ENCODE measurements at places on chromosomes 12 and 14. TPM values are rescaled to one million over a fixed set of nuclear protein-coding genes. Genes with fewer than 3 reads are reported as not detected.

GRCh38 chr14:100140452-100141078 is 18.9 kb downstream of the DEGS2 start:
- H3K27me3 ChIP-seq = no peaks in the 10 kb centered on the region
- H3K27ac ChIP-seq = no peak overlapping the region
- no peaks in the 10 kb centered on the region for H3K36me3 ChIP-seq
- no peak overlapping the region for H3K4me3 ChIP-seq

NR4A1 gene
- total RNA-seq = 35.3 TPM

DNA sequence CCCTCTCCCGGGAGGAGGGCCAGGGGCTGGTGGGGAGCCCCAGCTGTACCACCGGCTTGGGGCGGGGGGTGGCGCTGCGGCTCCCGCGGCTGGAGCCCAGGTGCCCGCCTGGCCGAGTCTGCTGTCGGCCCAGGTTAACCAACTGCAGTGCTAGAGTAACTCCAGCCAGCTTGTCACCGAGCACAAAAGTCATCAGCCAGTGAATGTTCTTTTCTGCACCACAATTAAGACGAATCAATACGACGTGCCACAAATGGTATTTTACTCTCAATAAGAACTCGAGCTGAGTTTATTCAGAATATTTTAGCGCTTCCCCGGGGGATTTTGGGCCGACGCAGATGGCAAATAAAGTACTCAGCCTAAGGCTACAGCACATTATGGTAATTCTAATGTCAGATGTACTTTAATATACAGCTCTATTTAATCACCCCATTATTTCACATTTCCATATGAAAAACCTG is 83.2 kb downstream of the BCL11B start:
- DNase-seq = no peak
- H3K4me3 ChIP-seq = no peak overlapping the region
- no peaks in the 10 kb centered on the region for H3K36me3 ChIP-seq
- no peaks in the 10 kb centered on the region for H3K27me3 ChIP-seq
- H3K4me1 ChIP-seq = no peaks in the 10 kb centered on the region
- no peak overlapping the region for H3K27ac ChIP-seq

DNA sequence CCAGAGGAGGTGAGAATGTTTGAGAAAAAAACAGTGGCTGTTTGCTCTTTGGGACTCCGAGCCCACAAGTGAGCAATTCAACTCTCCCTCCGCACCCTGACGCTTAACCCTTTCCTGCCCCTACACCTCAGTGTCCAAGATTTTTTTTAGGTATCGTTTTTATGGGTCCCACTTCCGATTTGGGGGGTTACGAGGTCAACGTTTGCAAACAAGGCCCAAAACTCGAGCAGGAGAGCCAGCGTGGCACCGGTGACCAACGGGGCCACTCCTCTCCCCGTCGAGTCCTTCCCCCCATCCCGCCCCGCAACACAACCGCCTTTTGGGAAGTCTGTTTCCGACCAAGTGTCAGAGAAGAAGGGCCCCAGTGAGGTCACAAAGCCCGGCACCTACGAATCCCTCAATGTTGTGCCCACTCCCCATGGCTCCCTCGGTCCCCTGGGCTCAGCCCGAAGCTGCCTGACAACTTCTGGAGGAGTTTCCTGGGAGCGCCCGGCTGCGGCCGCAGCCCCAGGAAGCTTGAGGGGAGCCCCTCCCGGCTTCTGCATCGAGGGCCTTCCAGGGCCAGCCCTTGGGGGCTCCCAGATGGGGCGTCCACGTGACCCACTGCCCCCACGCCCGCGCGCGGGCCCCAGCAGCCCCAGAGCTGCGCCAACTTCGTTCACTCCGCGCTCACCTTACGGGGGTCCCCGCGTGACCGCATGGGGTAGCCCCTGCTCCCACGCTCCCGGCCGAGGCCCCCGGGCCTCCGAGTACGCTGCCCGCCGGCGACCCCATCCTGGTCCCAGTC is 1.2 kb downstream of the CDK2AP1 start:
- H3K27ac ChIP-seq = peak overlapping the region; percentile 92
- H3K4me3 ChIP-seq = peak overlapping the region; percentile 72
- H3K27me3 ChIP-seq = no peaks in the 10 kb centered on the region
- H3K4me1 ChIP-seq = peaks cover 19% of the 10 kb centered on the region

MYF6 gene
- total RNA-seq = not detected

GRCh38 chr12:80317307-80317706 is 126.7 kb upstream of the PTPRQ start:
- H3K4me1 ChIP-seq = peaks cover 4% of the 10 kb centered on the region
- H3K27ac ChIP-seq = no peak overlapping the region
- DNase-seq = no peak
- H3K4me3 ChIP-seq = no peak overlapping the region
- H3K27me3 ChIP-seq = no peaks in the 10 kb centered on the region

GRCh38 chr14:37089410-37089809 is 83.0 kb downstream of the SLC25A21 start:
- H3K36me3 ChIP-seq = no peaks in the 10 kb centered on the region
- H3K27me3 ChIP-seq = no peaks in the 10 kb centered on the region
- H3K4me3 ChIP-seq = no peak overlapping the region
- DNase-seq = no peak
- H3K27ac ChIP-seq = no peak overlapping the region

CLEC2D gene
- 1.9 TPM for total RNA-seq

GRCh38 chr12:59500335-59500734 is 95.5 kb upstream of the SLC16A7 start:
- DNase-seq = no peak
- H3K36me3 ChIP-seq = no peaks in the 10 kb centered on the region
- no peak overlapping the region for H3K27ac ChIP-seq

GRCh38 chr14:49461529-49462401 is 124.4 kb downstream of the RPS29 start:
- H3K36me3 ChIP-seq = no peaks in the 10 kb centered on the region
- DNase-seq = peak; percentile 78
- no peak overlapping the region for H3K4me3 ChIP-seq
- no peaks in the 10 kb centered on the region for H3K4me1 ChIP-seq
- no peak overlapping the region for H3K27ac ChIP-seq

DNA sequence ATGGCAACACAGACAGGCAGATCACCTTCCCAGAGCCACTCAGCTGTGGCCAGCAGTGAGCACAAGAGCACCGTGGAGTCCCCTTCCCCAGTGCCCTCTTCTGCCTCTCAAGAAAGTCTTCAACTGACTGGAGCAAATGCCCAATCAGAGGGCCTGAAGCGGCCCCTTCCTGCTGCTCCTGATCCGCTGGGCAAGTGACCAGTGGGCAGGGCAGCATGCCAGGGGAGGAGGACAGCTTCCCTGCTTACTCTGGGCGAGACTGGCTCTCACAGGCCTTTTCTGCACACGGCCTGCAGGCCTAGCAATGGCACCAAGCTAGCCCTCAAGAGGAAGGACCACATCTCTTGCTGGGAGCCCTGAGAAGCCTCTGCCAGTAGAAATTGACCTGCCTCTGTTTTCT is 890 bp downstream of the KRT71 start:
- H3K4me3 ChIP-seq = no peak overlapping the region
- peaks cover 5% of the 10 kb centered on the region for H3K4me1 ChIP-seq
- H3K27ac ChIP-seq = no peak overlapping the region
- DNase-seq = no peak
- H3K36me3 ChIP-seq = no peaks in the 10 kb centered on the region
- H3K27me3 ChIP-seq = no peaks in the 10 kb centered on the region

DNA sequence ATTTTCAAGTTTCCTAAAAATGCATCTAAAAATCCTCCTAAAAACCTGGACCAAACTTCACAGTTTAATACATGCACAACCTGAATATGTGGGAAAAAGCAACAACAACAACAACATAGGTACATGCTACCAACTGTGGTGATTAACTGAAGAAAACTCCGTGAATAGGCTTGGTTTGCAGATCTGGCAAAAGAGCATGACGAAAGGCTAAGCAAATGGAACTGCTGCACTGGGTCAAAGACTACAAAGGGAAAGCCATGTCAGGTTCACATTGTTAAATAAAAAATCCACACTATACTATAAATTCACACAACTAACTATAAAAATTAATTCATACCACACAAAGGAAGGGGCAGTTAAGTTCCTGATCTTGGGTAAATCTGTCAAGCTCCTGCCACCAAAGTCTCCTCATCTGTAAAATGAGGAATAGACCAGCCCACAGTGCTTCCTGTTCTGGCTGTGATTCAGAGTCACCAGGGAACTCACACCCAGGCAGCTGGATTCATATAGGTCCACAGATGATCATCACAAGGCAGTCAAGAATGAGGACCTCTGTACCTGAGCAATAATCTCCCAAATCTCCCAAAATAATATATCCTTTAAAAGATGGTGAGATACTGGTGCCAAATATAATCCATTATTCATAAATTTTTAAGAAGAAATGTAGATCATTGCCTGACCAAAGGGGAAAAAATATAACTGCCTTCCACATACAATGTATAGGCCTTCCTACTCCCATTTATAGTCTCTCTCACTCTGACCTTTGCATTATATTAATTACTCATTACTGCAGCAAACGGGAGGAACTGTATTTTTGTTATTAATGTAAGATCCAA is 7.0 kb downstream of the CORO1C start:
- no peak overlapping the region for H3K27ac ChIP-seq
- no peaks in the 10 kb centered on the region for H3K36me3 ChIP-seq
- no peak overlapping the region for H3K4me3 ChIP-seq
- H3K4me1 ChIP-seq = peaks cover 11% of the 10 kb centered on the region
- no peak for DNase-seq
- no peaks in the 10 kb centered on the region for H3K27me3 ChIP-seq

- no peaks in the 10 kb centered on the region for H3K36me3 ChIP-seq
- H3K27ac ChIP-seq = no peak overlapping the region
Measured at GRCh38 chr14:94139421-94139820, 10.0 kb upstream of the IFI27L2 start.

DNA sequence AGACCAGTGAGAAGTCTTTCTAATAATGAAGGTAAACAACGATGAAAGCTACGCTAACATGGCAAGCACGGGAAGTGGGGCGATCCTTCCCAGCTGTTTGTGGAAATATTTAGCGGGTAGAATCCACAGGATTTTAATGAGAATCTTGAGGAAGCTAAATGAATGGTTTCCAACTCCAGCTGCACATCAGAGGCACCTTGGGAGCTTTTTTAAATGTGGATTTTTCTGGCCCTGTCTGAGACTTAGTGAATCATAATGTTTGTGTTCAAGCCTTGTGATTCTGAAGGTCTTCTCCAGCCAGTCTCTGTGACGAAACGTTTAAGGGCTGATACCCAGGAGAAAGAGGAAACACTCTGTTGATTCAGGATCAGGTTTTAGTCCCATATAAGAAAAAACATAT is 169.8 kb downstream of the CAPZA3 start:
- H3K27me3 ChIP-seq = no peaks in the 10 kb centered on the region
- no peaks in the 10 kb centered on the region for H3K4me1 ChIP-seq
- no peak for DNase-seq
- H3K4me3 ChIP-seq = no peak overlapping the region
- H3K36me3 ChIP-seq = no peaks in the 10 kb centered on the region
- no peak overlapping the region for H3K27ac ChIP-seq

CCDC175 gene
- total RNA-seq = not detected

DNA sequence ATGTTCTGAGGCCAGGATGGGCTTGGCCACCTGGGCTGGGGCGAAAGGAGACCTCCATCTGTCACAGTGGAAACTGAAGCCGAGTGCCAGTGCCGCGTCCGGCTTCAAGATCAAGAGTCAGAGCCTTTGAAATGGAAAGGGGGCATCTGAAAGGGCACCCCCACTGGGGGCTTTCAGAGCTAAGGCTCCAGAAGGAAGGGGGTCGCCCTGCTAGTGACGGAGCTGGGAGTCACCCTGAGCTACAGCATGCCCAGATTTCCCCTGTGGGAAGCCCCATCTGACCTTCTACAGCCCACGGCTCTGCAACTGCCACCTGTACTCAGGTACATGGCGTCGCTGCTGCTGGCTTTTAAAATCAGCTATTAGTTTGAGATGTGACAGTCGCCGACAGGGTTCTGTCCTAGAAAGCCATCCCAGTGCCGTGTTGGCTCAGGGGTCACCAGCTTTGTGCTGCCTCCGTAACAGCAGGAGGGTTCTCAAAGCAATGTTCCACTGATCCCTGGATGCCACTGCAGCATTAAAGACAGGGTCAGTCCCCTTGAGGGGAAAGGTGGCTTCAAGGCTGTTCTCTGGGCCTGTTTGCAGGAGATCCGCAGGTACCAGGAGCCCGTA is 31.5 kb downstream of the CCNK start:
- H3K27ac ChIP-seq = no peak overlapping the region
- peaks cover 12% of the 10 kb centered on the region for H3K36me3 ChIP-seq
- DNase-seq = no peak

DNA sequence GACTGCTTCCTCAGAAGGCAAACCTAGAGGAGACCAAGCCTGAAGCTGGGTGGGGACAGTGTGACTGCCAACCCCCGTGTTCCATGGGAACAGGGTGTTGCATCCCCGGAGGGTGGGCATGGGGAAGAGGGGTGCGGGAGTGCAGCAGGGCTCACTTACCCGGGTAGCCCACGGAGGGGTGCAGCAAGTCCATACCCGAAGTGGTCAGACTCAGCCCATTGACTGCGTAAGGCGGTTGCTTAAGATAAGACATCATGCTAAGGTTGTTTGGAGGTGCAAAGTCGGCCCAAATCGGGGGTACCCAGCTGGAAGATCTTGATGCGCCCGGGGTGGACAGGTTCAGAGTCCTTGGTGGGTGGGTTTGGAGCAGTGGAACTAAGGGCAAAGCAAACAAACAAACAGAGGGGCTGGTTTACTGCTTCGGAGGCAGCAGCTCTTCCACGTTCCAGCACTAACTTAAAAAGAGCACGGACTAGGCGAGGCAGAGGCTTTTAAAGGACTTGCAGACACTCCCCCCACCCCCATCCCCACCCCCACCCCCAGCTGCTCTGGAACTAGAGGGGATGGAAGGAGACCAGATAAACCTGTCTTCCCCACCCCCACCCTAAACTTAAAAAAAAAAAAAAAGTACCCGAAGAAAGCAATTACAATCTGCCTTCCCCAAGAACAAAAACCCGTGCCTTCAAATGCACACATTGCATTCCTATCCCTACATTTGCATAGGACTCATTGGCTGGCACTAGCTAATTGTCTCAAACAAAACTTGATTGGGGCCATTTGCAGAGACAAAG is 4.9 kb downstream of the OTX2 start:
- H3K27me3 ChIP-seq = peaks cover 68% of the 10 kb centered on the region
- no peaks in the 10 kb centered on the region for H3K36me3 ChIP-seq
- no peak overlapping the region for H3K4me3 ChIP-seq

SPTB gene
- 4.2 TPM for total RNA-seq

DNA sequence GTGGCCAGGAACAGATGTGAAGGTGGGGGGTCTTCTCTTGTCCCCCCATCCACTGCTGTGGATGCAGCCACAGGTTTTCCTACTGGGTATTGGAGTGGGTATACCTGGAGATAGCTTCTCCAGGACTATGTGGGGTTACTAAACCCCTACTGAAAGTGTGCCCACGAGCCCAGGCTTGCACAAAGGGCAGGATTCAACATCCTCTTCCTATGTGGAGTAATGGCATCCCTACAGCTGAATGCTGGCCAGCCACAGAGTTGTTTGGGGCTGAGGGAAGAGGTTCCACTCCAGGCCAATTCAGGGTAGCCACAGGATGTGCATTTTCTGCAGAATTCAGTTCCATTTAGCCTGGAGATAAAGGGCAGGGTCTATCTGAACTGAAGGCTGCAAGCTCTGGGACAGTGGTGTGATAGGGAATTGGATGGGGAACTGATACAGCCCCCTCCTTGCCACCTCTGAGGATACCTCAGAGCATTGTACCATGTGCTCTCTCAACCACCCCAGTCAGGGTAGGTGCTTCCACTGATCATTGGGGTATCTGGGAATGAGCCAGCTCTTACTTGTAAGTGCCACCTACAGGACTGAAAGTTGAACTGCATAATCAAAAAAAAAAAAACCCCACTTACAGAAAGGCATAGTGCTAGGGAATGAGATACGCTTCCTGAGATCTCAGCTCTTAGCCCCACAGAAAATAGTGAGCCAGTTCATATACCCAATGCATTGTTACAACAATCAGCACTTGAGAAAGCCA is 187.1 kb downstream of the KITLG start:
- peak; percentile 27 for DNase-seq
- no peak overlapping the region for H3K4me3 ChIP-seq
- H3K27me3 ChIP-seq = no peaks in the 10 kb centered on the region
- no peaks in the 10 kb centered on the region for H3K36me3 ChIP-seq
